SHP77 treated with DMSO at 0.1 percent for 48 hours (cell line): ENCODE measurements at places on chromosomes 16 and 17.
A peak's percentile ranks its signal among the peaks of the same experiment; 100 is the strongest.

- no peak for DNase-seq
These were observed 128.5 kb downstream of the SPACA3 start for GRCh38 chr17:33120103-33120502.

- DNase-seq, result no peak
These were observed 11.5 kb downstream of the SLC46A1 start for GRCh38 chr17:28394337-28395116.

- no peak for DNase-seq
These were observed 36.7 kb downstream of the CCDC182 start for GRCh38 chr17:57708410-57708809.

GRCh38 chr16:89599451-89599858, 14.0 kb upstream of the DPEP1 start:
- peak; percentile 70 for DNase-seq

DNA sequence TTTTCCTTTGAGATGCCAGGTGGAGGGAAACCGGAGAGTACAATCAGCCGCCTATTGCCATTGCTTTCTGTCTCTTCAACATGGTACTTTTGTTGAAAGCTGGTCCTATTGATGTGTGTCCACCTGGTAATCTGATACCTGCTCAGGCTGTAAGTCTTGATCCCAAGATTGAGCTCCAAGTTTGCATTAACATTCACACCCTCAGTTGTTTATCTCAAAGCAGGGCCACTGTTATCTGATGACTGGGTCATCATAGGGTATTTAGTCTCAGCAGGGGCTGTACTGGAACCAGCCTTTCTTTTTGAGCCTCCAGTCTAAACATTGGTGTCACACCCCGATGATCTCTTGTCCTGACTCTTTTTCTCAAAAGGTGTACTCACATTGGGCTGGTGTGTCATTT, 370.3 kb upstream of the TOM1L1 start:
- no peak for DNase-seq

DNA sequence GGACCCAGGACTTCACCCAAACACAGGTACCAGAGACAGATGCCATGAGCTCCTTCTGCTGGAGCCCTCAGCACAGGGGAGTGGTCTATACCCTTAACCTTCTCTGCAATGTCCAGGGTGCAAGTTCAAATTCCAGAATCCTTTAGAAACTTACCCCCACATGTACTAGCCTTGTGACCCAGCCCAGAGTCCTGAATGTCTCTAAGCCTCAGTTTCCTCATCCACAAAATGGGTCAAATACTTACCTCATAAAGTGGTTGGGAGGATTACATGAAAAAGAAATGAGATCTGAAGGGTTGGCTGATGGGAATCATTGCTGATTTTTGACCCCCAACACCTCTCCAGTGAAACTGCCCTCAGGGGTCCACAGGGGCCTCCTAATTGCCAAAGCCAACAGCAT, 21.7 kb downstream of the COTL1 start:
- DNase-seq, result no peak

DNA sequence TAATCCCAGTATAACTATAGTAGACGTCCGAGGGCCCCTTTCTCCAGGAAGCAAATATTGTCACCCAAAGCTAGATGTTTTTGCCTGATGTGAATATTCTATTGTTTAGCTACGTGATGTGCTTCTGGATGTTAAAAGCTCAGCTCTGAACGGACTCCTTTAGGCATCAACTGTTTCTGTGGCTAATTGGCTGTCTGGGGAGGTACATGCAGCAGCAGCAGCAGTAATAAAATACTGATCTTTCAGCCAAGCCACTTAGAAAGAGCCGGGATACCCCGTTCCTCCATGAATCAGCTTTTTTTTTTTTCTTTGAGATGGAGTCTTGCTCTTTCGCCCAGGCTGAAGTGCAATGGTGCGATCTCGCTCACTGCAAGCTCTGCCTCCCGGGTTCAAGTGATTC, 43.0 kb downstream of the TRARG1 start:
- DNase-seq, result no peak

DNA sequence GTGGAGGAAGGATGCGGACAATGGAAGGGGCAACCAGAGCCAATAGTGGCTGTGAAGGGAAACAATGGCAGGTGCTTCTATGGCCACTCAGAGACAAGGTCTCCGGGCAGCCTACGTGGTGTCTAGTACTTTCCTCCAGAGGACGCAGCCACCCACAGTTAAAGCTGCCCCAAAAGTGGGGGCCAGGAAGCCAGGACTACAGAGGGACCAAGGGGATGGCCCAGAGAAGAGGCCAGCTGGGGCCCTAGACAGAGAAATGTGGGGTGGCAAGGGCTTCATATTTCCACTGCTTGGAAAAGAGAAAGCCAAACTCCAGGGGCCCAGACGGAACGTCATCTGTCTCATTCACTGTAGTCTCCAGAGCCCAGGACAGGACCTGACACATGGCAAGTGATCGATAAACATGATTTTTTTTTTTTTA, 837 bp upstream of the PER1 start:
- DNase-seq, result no peak
